ENCODE measurements at places on chromosomes 5 and 9. TPM values are rescaled to one million over a fixed set of nuclear protein-coding genes. Genes with fewer than 3 reads are reported as not detected.

FAM78A gene
- total RNA-seq, result 0.59 TPM

GRCh38 chr5:52685566-52685965 is 102.2 kb upstream of the ITGA1 start:
- no peak for DNase-seq

FGF10 gene
- total RNA-seq, result not detected

GRCh38 chr5:172680921-172681320 is 39.9 kb downstream of the NEURL1B start:
- DNase-seq, result no peak

GRM6 gene
- not detected for total RNA-seq

- no peak for DNase-seq
These were observed 128.0 kb downstream of the FANCC start for GRCh38 chr9:95189251-95190098.

ISOC1 gene
- total RNA-seq, result 25.7 TPM

ADRB2 gene
- 1.0 TPM for total RNA-seq

TLX3 gene
- not detected for total RNA-seq

GRCh38 chr5:76427206-76428140 is 24.4 kb downstream of the IQGAP2 start:
- no peak for DNase-seq

DNA sequence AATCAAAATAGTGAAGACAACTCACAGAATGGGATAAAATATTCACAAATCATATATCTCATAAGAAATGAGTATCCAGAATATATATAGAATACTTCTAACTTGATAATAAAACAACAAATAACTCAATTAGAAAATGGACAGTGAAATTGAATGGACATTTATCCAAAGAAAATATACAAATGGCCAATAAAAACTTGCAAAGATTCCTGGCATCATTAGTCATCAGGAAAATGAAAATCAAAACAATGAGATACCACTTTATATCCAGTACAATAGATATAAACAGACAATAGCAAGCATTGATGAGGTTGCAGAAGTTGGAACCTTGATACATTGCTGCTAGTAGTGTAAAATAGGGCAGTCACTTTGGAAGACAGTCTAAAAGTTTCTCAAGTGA is 12.8 kb upstream of the TLR4 start:
- no peak for DNase-seq

DNA sequence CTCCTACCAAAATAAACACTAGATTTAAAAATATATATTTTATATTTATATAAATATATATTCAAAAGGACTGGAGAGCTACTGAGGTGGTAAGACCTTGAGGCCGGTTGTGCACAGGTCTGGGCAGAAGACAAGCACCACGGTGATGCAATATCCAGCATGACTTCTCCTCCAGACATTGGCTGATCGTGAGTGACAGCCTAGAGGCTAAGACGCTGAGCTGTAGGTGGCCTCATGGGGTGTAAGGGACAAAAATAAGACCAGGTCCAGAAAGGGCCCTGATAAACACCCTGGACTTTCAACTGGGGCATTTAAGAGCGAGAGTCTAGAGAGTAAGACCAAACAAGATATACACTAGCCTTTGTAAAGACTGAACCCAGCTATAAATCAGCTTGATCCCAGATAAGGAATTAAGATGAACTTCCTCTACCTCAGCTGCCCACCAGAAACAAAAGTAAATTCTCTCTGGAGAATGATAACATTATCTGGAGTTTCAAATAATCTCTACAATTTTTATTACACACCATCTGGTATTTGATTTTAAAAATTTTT is 14.2 kb upstream of the C5orf47 start:
- no peak for DNase-seq

GRCh38 chr5:112436144-112436543 is 17.1 kb upstream of the EPB41L4A start:
- DNase-seq, result no peak

DNA sequence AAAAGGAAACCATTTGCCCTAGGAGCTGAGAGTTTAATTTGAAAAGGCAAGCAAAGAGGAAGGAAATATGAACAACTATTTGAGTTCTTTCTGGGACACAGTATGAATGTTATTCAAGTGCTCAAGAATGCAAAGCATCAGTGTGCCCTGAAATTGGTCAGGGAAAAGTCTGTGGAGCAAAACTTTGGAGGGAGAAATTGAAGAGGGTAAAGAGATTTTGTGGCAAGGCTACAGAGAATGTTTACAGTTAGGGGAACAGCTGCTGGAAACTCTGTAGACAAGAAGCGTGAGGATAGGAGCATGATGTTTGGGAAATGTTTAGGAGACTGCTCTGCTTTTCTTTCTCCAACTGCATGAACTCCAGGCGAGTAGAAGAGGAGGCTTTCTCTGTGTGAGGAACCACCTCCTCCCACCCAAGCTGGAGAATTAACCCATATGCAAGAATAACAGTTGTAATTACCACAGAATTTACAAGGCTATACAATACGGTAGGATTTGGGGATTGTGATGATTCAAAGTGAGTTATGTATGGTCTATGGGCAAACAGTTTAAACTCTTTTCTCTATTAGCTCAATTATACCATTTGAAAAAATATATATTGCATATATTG is 75.4 kb upstream of the IL7R start:
- no peak for DNase-seq

COL23A1 gene
- total RNA-seq, result 0.05 TPM

DNA sequence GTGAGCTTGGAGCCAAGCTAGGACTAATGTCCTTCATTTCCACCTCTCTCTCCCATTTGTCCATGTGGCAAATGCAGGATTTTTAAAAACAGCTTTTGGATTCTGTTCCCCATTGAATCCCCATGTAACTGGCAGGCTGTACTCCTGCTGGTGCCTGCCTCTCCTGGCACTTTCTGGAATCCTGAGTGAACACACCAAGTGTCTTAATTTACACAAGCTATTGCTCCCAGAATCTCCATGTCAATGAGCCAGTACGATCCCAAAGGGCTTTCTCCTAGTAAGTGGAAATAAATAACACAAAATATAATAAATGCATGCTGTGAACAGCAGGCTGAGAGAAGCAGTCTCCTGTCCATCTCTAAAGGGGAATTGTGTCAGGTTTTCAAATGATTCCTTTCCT is 88.4 kb upstream of the WWC1 start:
- no peak for DNase-seq

GPX8 gene
- total RNA-seq, result 24.8 TPM

LHX6 gene
- 0.62 TPM for total RNA-seq

LEAP2 gene
- 1.4 TPM for total RNA-seq

GRCh38 chr5:135156337-135156714 is 122.3 kb upstream of the PITX1 start:
- no peak for DNase-seq

KCNV2 gene
- total RNA-seq, result not detected

DNA sequence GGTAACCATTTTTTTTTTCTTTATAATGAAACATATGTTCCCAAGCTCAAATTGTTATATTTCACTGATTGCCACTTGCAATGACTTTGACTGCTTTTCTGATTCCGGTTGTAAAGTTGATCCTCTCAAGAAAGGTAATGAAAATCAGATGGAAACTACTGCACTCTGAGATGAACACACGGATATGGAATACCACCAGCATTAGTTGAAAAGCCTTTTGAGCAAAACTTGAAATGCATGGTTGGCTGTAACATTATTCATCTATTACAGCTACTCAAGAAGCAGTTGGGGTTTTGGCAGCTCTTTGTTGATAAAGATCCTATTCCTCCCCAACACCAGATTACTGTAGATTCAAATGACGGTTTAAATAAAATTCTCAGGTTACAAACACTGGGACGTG is 591.6 kb upstream of the DMAC1 start:
- DNase-seq, result no peak

DNA sequence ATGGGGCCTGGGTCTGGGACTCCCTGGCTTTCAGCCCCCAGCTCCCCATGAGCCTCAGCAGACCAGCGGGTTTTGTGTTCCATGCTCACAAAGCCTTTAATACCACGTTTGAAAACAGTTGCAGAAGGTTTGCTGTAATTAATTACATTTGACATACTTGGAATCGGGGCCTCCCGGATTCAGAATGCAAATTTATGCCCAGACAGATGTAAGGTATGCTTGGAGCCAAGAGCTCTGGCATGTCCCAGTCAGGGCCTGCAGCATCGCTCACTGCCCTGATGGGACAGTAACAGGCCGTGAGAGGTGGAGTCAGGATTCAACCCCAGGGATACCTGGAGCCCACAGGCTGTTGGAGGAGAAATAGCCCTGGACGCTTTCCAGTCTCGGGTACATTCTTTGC is 12.2 kb downstream of the ZNF618 start:
- no peak for DNase-seq

DNA sequence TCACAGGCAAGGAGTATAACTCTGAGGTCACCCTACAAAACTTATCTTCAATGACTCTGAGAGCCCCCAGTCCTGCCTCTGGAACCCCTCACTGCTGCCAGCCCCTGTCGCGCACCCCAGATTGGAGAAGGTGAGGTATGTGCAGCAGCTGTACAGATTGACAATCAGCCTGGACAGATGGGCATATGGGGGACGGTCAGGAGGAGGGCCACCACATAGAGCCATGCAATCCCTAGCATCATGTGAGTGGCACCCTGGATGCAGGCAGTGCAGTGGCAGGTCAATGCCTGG is 90.1 kb downstream of the LMX1B start:
- no peak for DNase-seq

TMC1 gene
- 0.36 TPM for total RNA-seq

- DNase-seq, result no peak
These were observed 31.6 kb downstream of the ADAM19 start for GRCh38 chr5:157543825-157544622.

- no peak for DNase-seq
These were observed 26.3 kb downstream of the FAF2 start for GRCh38 chr5:176474476-176474875.

- DNase-seq, result no peak
These were observed 91.6 kb downstream of the NPR3 start for GRCh38 chr5:32802764-32803163.

- DNase-seq, result no peak
These were observed 1243.4 kb downstream of the MAT2B start for GRCh38 chr5:164748861-164749260.

DNA sequence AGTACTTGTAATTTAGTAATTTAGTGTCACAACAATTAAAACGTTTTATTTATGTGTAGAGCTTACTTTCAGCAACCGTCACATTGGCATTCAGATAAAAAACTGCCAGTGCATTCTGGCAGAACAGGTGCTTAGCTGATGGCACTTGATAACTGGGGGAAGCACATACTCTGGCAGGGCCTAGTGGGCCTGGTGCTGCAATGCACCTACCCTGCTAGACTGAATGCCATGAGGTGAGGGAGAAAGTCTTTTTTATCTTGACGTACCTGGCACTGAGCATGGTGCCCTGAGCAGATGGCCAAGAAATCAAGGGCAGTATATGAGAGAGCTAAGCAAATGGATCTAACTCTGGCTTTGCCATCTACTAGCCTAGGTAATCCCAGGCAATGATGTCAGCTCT is 280.6 kb upstream of the EFNA5 start:
- no peak for DNase-seq

MAP1B gene
- 82.3 TPM for total RNA-seq

SPACA9 gene
- total RNA-seq, result 3.0 TPM

CCDC192 gene
- total RNA-seq, result not detected

DNA sequence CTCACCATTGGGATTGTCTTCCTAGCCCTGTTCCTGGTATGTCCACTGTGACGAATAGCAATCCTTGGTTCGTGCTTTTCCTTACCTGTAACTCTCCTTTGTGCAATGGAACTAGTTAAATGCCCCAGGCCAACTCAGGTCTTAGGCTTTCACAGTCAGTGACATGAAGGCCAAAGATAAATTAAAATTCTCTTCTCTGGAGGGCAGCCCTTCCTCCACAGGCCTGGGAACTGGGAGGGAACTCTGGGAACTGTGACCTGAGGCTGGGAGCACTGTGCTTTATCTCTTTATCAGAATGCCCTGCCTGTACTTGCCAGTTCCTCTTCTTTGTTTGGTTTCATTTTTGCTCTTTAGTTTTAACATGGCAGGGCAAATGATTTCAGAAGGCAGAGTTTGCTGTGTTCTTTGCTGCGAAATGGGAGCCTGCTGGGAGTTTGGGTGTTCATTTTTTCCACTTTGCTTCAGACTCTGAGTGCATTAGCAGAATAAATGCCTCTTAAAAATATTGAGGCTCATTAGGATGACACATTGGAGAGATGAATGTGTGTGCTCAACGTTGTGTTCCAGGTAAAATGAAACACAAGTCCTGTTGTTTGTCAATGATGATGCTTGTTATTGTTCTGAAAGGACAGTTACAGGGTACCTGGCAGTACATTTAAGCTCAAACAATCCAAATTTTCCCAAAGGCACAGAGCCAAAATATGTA is 118.1 kb downstream of the NUDT12 start:
- DNase-seq, result no peak

OTP gene
- 0.05 TPM for total RNA-seq

GRCh38 chr9:114202849-114203248 is 47.5 kb downstream of the COL27A1 start:
- DNase-seq, result no peak

DNA sequence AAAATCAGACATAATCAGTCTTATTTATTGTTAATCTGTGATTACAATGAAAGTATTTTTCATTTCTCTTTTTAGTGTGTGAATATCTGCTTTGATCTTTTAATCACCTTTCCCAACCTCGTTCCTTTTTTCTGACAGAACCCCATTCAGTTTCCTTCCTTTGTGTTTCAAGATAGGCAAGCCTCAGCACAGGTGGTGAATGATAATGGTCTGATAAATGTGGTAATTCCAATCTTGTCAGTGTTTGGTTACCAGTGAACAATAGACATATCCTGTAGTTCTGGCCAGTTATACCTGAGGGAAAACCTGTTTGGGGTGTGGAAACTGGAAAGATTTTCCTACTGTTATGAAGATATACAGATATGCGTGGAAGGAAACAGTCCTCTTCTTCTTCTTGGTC is 13.5 kb downstream of the STX17 start:
- DNase-seq, result no peak

DNA sequence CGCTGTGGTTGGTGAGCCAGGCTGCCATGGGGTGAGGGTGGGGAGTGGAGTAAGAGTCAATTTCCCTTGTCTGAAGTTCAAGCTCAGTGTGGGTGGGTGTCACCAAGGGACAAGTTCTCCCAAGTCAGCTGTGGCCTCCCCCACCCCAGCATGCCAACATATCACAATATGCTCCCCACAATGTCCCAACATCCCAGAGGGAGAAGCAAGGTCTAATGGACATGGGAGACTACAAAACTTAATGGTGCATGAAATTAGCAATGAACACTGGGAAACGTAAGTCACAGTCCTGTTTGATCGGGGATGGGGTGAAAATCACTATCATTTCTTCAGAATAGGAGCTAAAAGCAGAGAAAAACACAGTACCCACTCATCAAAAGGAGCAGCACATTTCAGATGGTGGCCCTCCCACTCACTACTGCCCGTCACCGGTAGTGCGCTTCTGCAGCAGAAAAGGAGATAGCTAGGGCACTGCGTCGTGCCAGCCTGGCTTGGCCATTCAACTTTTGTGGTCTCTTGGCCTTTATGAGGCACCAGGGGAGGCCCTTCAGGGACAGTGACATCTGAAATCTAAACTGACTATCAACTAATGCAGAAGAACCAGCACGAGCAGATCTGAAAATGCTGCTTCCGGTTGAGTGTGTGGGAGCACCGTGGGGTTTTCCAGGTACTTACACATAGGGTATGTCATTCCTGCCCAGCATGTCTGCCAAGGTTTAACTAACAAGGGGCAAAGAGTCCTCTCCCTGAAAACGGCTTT is 20.5 kb upstream of the NDFIP1 start:
- no peak for DNase-seq

All from Panc1 (cell line).